Activated CD4-positive, alpha-beta memory T cell treated with anti-CD3 and anti-CD28 coated beads for 36 hours (primary cell): ENCODE measurements at places on chromosomes 6 and 20. TPM values are rescaled to one million over a fixed set of nuclear protein-coding genes. Genes with fewer than 3 reads are reported as not detected.

NT5E gene
- 3.8 TPM for total RNA-seq

DNA sequence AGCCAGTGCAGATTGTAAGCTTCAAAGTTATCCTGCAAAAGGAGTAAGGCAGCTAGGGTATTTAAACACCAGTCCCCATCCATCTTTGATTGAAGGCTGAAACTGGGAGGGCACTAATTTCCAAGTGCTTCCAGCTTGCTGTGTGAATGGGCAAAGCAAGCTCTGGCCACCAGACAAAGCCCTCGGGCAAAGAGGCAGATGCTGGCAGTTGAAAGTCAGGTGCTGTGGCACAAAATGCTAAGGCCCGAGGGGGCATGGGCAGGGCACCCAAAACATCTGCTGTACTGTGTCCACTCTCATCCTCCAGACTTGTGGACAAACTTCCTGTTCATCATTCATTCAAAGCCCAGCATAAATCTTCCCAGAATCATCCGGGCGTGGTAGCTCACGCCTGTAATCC lies 62.9 kb downstream of the TRMT6 start:
- DNase-seq = no peak

GRCh38 chr6:22271081-22271480 lies 25.8 kb downstream of the PRL start:
- no peak for DNase-seq

DNA sequence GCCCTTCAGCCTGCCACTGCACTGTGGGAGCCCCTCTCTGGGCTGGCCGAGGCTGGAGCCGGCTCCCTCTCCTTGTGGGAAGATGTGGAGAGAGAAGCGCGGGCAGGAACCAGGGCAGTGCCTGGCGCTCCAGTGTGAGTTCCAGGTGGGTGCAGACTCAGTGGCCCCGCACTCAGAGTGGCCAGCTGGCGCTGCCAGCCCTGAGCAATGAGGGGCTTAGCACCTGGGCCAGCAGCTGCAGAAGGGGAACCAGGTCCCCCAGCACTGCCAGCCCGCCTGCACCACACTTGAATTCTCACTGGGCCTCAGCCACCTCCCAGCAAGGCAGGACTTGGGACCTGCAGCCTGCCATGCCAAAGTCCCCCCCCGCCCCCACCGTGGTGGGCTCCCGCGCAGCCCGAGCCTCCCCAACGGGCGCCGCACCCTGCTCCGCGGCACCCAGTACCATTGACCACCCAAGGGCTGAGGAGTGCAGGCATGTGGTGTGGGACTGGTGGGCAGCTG lies 205.9 kb downstream of the CLVS2 start:
- no peak for DNase-seq

RBPJL gene
- total RNA-seq = not detected

DNA sequence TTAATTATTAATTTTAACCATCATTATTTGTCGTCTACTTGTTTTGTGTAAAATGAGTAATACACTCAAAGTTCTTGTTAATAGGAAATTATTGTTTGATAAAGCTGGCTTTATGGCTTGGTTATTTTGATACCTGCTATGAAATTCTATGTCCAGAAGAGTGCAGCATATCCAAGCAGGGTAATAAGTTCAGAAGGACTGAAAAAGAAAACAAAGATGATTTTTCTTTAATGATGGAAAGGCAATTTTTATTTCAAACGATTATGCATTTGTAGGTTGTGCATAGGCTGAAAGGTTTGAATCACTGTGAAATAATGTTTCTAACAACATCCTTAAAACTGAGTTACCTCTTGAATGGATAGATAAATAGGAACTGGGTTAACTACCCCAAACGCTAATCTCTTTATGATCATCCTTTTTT lies 1.4 kb upstream of the MAN1A1 start:
- no peak for DNase-seq

FAM83C gene
- not detected for total RNA-seq

BRD2 gene
- 168 TPM for total RNA-seq

DNA sequence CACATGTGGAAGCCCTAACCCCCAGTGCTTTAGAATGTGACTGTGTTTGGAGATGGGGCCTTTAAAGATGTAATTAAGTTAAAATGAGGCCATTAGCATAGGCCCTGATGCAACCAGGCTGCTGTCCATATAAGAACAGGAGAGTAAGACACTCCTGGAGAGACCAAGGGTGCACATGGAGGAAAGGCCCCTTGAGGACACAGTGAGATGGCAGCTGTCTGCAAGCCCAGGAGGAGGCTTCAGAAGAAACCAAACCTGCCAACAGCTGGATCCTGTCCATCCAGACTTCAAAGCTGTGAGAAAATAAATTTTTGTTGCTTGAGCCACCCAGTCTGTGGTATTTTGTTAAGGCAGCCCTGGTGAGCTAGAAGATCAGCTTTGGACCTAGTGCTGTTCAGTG lies 16.8 kb upstream of the SNRPB2 start:
- no peak for DNase-seq

GRCh38 chr6:783966-784735 lies 91.2 kb upstream of the EXOC2 start:
- DNase-seq = no peak

DNA sequence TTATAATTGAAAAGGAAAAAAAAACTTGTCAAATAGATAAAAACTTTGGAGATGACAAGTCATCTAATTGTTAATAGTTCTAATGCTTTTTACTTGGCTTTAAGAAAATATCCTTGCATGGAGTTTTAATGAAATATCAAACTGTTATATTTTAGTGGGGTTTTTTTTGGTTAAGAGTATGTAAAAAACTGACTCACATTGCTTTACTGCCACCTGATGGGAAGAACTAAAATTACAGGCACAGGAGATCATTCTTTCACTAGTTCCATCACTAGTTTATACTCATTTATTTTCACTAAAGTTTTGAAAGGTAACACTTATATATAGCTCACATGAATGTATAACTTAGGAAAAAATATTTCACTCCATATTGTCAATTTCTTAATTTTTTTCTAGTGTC lies 309.1 kb downstream of the LMBRD1 start:
- DNase-seq = no peak

GRCh38 chr20:32201296-32201976 lies 6.1 kb downstream of the PLAGL2 start:
- no peak for DNase-seq

DNA sequence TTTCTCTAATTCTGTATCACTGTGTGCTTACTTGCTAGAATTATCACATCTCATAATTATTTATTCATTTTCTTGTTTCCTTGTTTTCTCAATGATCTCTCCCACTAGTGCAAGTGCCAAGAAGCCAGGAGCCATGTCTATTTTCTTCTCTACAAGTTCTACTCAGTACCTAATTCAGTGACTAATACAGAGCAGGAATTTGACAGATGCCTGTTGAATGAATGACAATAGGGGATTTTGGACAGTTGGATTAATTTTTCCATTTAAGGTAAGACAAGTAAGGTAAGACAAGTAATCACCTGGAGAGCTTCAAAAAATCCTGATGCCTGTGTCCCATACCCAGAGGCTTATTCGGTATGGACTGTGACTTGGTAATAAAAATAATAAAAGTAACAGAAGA lies 81.0 kb downstream of the EDN1 start:
- DNase-seq = no peak

DNA sequence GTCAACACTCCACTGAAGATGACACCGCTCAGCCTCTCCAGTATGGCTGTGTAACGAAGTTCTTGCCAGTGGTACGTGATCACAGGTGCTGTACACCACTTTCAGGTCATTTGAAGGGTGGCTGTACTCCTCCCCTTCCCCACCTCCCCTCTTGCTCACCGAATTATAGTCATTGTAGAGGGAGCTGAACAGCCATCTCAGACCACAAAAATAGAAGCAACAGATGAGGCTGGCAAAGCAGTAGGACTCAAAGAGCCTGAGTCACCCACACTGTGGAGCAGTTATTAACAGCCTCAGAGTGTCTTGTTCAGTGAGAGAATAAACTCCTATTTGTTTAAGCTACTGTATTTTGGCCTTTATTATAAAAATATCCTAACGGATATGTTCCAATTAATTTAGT lies 192.5 kb upstream of the MCHR2 start:
- no peak for DNase-seq
